ENCODE measurements at places on chromosomes 2 and 18.

- peak; percentile 46 for DNase-seq
Observed at GRCh38 chr2:97870396-97870843, 125.3 kb downstream of the TMEM131 start.

GRCh38 chr2:157355618-157356017, 30.0 kb upstream of the ERMN start:
- DNase-seq = no peak

DNA sequence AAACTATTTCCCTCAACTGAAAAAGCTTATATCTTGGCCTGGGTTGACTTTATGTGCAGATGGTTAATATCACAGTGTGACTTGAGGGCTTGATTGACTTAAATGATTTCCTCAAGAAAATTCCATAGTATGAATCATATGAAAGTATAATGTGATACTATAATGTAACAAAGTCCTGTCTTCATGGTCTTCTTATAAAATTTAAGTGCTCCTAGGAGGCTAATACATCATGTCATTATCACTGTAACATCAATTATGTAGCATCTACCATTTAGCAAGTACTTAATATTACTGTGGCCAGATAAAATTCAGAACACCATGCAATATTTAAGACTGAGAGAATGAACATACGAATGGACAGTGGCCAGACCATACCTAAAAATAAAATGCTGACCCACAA, 276.1 kb downstream of the RIT2 start:
- DNase-seq = no peak

- no peak for DNase-seq
Observed at GRCh38 chr2:203662487-203662886, 44.0 kb upstream of the CD28 start.

GRCh38 chr2:86213699-86214502, 14.6 kb downstream of the MRPL35 start:
- DNase-seq = no peak
